Stimulated activated CD4-positive, alpha-beta T cell treated with anti-CD3 and anti-CD28 coated beads, Interleukin-15, amount 100 ng/mL, for 48 hours (primary cell): ENCODE measurements at places on chromosomes 16 and 17.
A peak's percentile ranks its signal among the peaks of the same experiment; 100 is the strongest.

DNA sequence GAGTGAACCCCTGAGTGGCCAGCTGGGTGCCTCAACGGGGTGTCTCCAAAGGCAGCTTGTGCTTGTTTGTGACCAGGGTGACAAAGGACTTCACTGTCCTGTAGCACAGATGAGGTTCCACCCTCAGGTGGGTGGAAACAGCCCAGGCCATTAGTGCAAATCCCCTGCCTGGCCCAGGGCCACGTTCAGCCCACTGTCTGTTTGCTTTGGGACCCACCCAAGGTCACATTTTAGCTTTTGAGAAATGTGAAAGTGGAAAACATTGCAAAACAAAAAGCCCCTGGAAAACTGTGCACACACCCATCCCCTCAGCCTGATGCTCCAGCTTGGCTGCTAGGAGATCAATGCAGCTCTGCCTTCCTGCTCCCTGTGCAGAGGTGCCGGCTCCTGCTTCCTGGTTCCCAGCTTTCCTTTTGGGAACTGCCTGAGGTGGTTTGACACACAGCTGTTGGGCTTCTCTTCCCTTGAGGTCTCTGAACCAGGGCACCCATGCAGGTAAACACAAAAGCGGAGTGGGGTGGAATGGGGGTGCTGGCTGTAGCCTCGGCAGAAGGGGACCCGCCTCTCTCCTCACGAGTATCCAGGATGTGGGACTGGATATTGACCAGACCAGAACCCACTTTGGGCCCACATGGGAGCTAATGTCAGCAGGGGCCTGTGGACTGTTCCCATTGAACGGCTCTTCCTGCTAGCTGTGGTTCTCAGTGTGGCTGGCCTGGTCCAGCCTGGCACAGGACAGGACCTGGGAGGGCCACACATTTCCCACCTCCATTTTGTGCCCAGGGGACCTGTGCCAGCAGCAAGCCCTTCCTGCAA is 7.9 kb upstream of the SPHK1 start:
- no peak for DNase-seq

DNA sequence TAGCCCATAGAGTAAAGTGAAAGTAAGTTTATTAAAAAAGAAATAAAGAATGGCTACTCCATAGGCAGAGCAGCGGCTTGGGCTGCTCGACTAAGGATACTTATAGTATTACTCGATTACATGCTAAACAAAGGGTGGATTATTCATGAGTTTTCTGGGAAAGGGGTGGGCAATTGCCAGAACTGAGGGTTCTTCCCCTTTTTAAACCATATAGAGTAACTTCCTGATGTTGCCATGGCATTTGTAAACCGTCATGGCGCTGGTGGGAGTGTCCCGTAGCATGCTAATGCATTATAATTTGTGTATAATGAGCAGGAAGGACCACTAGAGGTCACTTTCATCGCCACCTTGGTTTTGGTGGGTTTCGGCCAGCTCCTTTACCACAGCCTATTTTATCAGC is 13.3 kb upstream of the GAS7 start:
- no peak for DNase-seq

DNA sequence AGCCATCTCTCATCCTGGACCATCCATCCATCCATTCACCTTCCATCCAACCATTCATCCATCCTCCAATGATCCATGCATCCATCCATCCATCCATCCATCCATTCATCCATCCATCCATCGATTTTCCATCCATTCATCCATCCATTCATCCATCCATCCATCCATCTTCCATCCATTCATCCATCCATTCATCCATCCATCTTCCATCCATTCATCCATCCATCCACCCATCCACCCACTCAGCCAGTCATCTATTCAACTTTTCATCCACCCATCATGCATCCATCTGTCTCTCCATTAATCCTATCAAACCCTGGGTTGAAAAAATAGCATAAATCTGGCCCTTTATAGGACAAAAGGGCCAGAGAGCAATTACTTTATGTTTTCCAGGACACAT is 158.3 kb upstream of the WSCD1 start:
- DNase-seq = no peak

DNA sequence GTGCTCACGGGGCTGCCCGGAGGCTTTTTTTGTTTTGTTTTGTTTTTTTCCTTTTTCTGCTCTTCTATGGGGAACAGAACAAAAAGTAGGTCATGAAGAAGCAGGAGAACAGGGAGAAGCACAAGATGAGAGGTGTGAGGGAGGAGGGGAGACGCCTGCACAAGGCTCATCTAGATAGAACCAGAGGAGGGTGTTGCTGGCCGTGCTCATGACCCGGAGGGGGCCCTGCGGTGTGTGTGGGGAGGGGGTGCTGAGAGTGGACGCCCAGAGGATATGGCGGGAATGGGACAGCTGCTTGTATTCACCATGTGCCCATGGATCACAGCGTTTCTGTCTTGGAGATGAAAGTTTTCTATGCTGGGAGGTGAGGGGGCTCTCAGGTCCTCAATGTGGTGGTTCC is 183.7 kb downstream of the FOXL1 start:
- DNase-seq = no peak

GRCh38 chr17:40319651-40320540 is 10.9 kb downstream of the RARA start:
- peak; percentile 43 for DNase-seq

DNA sequence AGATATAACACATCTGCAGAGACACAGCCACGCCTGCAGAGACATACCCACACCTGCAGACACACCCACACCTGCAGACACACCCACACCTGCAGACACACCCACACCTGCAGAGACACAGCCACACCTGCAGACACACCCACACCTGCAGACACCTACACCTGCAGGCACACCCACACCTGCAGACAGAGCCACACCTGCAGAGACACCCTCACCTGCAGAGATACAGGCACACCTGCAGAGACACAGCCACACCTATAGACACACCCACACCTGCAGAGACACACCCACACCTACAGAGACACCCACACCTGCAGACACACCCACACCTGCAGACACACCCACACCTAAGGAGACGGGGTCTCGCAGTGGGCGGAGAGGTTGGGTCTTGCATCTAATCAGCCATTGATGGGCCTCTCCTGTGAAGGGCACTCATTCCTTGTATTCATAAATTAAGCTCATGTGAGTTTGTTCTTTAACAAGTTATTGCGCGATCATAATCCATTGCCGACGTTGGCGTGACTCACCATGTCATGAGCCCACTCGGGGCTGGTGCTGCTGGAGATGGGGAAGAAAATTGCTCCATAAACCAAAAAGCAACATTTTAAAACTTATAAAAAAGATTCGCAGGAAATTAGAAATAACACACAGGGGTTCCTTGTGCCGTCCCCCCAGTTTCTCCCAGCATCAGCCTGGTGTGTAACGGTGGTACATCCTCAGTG is 28.9 kb upstream of the CDH15 start:
- DNase-seq = no peak

DNA sequence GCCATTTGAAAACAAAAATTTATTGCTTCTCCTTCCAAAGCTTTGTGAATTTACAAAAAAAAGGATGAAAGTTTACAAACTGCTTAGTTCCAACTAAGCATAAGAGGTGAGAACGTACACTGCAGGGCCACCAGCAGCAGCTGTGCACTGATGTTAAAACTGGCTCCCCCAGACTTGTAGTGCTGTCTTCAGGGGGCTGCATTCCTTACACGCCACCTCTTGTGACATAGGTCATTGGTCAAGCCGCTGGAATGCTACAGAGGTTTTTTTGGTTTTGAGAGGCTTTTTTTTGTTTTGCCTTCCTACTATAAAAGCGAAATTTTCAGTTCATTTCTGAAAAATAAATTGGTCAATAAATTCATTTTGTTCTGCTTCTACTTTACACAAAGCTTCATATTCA is 6.9 kb downstream of the IFT20 start:
- DNase-seq = no peak
